ENCODE measurements at places on chromosomes 13 and 19.

GRCh38 chr13:46350003-46350402 lies 37.0 kb downstream of the RUBCNL start:
- no peak for DNase-seq

- DNase-seq: no peak
Measured at GRCh38 chr19:21698215-21698614, 69.2 kb downstream of the ZNF100 start.

DNA sequence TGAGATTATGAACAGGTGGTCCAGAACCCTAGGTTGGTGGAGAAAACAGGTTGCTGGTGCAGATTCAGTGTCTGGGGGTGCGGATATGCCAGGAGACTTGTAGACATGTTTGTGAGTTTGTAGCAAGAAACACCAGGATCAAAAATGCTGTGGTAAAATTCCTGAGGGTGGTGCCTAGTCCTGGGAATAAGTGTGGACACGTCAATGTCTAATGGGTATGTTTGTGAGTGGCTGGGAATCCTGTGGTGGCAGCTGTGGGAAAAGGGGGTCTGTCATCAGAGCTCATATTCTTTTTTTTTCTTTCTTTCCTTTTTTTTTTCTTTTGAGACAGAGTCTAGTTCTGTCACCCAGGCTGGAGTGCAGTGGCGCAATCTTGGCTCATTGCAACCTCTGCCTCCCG lies 7.2 kb downstream of the ZNF708 start:
- no peak for DNase-seq

- no peak for DNase-seq
Measured at GRCh38 chr13:29925457-29926097, 75.2 kb upstream of the UBL3 start.

DNA sequence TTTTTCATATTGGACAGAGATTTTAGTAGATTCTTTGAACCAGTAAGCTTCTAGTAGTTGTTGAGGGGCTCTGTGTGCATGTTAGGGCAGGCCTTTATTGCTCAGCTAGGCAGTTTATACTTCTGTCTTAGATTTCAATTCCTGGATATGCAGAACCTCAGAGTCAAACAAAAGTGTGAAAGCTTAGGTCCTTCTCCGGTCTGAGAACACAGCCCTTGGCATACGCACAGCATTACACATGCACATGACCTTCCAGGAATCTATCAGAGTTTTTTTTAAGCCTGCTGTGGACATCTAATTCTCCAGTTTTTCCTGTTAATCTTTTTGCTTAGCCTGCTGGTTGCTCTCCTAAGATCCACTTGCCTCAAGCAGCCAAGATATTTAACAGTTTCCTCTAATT lies 77.9 kb upstream of the KL start:
- no peak for DNase-seq

DNA sequence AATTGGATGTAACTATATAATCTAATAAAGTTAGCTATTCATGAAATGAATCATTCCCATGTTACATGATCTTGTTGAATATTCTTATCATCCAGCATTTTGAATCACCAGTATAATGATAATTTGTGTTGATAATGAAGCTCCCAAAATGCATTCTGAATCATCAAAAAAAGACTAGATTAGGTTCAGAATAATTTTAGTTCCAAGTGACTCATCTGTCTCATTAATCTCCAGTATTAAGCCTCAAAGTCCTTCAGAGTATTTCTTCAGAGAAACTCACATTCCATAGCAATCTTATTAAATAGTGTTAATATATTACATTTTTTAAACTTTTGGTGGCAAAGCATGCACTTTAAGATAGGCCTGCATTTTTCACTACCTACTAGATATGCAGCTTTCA lies 207.5 kb downstream of the SLITRK5 start:
- DNase-seq: no peak

GRCh38 chr13:104837756-104838155 lies 1697.7 kb downstream of the EFNB2 start:
- no peak for DNase-seq

- DNase-seq: no peak
Measured at GRCh38 chr19:2756921-2757881, 17.4 kb upstream of the SLC39A3 start.

GRCh38 chr13:49679246-49679645 lies 12.0 kb downstream of the EBPL start:
- no peak for DNase-seq

GRCh38 chr19:38032151-38032550 lies 125.1 kb downstream of the SIPA1L3 start:
- no peak for DNase-seq

GRCh38 chr13:46556418-46556779 lies 3.4 kb downstream of the LRCH1 start:
- no peak for DNase-seq

DNA sequence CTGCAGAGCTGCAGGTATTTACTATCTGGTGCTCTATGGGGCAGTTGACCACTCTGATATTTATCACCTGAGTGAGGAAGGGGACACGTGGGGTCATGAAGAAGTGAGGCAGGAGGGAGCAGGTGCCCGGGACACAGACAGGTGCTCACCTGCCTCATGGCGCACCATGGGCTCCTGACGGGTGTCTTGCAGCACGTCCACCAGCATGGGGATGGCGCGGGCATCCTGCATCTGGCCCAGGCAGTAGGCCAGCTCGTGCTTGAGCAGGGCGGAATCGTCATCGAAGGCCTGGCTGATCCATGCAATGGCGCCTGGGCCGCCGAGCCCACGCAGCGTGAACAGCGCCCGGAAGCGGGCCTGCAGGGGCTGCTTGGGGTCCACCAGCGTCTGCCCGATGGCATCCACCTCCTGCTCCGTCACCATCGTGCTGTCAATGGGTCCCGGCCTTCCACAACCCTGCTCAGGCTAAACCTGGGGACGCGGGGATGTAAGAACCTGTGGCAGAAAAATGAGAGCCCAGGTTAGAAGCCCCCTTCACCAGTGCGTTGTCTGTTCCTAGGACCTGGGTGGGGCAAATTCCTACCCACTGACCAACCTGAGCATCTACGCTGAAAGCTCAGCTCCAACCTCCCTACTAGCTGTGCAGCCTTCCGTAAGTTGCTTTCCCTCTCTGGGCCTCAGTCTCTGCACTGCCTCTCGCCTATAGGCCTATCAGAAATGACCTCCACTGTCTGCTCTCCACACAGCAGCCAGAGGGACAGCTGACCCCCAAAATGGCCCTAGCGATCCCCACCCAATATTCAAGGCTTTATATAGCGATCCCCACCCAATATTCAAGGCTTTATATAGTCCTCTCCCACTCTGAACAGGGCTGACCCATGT lies 3.8 kb downstream of the DOHH start:
- no peak for DNase-seq

DNA sequence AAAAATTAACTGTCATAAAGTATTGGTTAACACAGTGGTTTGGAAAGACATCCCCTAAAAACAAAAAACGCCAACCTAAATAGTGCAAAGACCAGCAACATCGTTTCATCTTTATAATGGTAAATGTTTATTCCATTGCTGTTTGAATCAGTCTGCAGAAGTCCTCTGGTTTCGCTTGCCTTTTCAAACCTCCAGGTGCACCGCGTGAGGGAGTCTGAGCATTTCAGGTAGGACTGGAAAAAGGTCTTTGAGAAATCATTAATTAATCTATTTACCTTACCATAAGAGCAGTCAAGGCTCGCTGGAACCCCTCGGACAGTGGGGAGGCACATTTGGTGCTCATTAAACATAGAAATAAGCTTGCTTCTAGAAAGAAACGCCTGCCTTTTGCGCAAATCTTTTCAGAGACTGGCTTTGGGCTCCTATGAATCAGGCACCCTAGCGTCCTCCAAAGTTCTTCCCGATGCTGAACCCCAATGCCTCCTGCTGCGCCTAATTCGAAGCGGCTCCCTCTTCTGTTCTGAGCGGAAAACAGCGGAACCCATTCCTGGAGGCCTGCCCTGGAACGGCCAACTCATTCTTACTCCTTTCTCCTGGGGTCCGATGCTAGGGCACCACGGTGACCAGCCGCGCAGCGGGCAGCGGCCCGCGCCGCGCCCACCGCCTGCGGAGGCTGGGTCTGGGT lies 951 bp upstream of the MTUS2 start:
- DNase-seq: no peak
